COLO829 (cell line): ENCODE measurements at places on chromosomes 11 and 22.
A peak's percentile ranks its signal among the peaks of the same experiment; 100 is the strongest.

GRCh38 chr11:30914143-30914762, 328.1 kb upstream of the MPPED2 start:
- peak; percentile 65 for DNase-seq

- peak; percentile 51 for DNase-seq
Measured at GRCh38 chr11:3022300-3022967, 30.3 kb upstream of the NAP1L4 start.

GRCh38 chr11:68835328-68835727, 6.4 kb downstream of the CPT1A start:
- no peak for DNase-seq

DNA sequence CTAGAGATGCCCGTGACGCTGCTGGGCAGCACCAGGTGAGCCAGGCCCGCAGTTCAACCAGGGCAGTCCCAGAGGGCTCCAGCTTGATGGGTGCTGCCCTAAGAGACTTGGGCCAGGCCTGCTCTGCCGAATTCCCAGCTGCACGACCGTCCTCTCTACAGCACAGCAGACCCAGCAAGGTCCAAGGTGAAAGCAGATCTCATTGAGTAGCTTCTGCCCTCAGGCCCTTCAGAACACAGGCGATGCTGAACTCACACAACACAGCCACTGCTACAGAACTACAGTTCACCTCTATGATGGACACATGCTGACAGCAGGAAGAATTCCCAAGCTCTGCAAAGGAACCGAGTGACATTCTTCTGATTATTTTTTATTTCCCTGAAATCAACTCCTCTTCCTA, 81.6 kb downstream of the MICAL3 start:
- DNase-seq, result no peak

DNA sequence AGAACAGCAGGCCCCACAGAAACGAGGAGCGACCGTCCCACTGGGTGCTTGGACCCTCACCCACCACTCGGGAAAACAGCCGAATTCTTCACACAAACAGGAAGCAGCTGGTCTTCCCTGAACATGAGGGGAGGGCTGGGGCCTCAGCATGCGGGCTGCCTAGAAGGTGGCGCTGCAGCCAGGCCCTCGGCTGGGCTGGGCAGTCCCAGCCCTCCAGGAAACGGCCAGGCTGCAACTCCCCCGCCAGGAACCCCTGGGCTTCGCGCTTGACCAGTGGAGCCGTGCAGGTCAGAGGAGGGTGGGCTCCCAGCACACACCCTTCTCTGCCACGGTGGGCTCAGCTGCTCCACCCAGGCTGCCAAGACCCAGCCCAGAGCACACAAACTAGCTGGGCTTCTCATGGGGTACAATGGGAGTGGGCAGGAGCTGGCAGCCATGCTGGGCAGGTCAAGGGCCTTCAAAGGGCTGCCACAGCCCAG, 29.6 kb downstream of the IGF2 start:
- DNase-seq, result no peak

- DNase-seq, result no peak
Measured at GRCh38 chr11:122556605-122557004, 98.9 kb upstream of the UBASH3B start.

- no peak for DNase-seq
Measured at GRCh38 chr22:23467721-23468294, 112.3 kb downstream of the IGLL1 start.

- peak; percentile 31 for DNase-seq
Measured at GRCh38 chr22:48535868-48536540, 1291.7 kb downstream of the BRD1 start.

DNA sequence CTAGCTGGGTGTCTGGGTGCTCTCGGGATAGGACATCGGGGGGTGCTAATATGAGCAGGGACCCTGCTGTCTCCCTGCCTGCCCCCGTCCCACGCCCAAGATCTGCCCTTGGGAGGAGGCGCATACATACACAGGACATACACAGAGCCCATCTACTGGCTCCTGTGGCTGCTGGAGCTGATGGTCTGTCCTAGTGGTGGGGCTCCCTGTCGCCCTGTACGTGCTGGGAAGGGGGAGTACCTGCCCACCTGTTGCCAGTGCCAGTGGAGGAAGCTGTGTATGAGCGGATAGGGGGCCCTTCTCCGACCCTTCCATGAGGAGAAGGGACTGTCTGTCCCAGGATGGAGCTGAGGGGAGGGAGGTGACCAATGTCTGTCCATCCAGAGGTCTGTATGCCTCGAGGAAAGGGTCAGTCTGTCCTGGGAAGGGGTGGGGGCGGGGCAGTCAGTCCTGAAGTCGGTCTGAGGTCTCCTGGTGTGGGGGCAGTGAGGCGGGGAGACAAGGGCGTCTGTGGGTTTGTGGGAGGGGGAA, 952 bp downstream of the TBC1D10A start:
- DNase-seq, result no peak

GRCh38 chr11:44198146-44198724, 102.8 kb downstream of the EXT2 start:
- DNase-seq, result no peak

DNA sequence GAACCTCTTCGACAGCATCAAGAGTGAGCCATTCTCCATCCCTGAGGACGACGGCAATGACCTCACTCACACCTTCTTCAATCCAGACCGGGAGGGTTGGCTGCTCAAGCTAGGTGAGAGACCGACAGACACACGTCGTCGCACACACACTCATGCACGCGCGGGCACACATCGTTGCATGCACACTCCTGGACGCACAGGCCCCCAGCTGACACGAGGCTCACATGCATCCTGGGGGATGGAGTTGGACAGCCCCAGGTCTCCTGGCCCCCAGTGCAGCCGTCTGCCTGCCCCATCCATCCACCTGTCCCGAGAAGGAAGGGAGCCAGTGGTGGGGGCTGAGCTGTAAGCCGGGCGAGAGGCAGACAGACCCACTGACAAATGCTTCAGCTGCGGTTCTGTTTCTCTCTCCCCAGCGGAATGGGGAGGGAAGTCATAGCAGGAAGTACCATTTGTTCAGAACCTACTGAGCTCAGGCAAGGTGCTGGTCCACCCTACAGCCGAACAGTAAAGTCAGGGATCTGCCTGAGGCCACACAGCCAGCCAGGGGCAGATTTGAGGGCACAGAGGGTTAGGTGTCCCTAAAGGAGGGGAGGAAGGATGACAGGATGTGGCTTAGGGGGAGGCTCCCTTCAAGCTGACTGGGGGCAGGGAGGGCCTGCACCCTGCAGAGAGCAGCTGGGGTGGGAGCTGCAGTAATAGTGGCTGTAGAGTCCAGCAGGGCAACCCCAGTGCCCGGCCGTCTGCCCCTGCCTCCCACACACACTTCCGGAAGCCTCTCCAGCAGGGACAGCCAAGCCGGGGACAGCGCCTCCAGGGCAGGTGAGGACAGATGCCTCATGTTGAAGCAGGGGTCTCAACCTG, 27.1 kb downstream of the CYTH4 start:
- DNase-seq, result peak; percentile 33

DNA sequence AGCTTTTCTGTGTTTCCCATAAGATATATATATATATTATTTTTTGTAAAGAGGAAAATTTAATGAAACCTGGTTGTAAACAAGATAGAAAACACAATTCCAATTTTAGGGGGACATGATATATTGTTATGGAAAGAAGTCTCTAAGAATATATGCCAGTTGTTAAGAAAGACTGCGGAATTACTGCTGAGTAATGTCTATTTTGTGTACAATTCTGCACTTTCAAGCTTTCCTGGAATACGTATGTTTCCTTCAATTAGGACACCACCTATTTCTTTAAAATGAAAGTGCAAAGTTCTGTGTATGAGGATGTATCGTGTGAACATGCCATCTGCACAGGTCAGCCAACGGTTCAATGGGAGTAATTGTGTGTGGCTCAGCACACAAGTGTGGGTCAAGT, 760.2 kb downstream of the BRD1 start:
- no peak for DNase-seq

GRCh38 chr22:39808081-39808480, 85.5 kb downstream of the ENTHD1 start:
- no peak for DNase-seq

DNA sequence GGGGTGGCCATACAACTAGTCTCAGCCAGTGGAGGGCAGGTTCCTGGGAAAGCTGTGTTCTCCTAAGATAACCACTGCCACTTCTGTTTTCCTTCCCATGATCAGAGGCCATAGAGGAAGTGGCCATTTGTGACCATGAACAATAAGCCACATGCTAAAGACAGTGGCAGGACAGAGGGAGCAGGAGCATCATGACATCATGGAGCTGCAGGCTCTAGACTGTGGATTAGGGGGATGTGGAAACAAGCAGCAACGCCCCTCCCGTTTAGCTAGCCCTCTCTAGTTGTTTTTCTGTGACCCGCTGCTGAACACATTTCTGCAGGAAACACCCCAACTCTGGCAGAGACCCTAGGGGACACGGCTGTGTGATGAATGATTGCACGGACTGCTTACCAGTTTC, 195.0 kb upstream of the NECTIN1 start:
- DNase-seq, result no peak

- no peak for DNase-seq
Measured at GRCh38 chr22:50233223-50233622, 11.6 kb downstream of the TUBGCP6 start.

- no peak for DNase-seq
Measured at GRCh38 chr11:86117001-86117711, 48.3 kb upstream of the PICALM start.

DNA sequence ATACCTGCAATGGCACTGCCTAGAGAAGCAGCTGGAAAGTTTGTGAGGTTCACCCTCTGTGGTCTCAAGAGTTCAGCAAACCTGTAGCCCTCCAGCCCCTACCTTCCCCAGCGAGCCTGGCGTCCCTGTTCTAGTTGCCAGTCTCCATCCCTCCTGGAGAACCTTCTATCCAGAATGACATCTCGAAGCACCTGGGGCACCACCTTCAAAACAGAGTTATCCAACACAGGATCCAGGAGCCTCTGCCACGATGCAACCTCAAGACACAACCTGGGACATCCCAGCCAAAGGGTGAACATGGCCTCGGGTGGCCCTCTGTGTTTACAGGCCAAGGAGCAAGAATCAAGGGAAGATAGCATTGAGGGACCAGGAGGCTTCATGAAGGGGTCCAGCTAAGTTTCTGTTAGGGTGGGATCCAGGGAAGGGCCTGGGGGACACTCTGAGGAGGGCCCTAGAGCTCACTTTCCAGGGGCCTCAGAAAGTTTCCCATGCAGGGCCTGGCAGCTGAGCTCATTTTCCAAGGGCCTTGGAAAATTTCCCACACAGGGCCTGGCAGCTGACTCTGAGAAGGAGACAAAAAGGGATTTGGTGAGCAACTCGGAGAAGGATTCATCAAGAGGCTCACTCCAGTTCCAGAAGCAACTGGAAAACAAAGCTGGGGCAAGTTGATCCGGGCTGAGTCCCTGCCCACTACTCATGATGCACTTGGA, 36.9 kb upstream of the SYT13 start:
- no peak for DNase-seq

DNA sequence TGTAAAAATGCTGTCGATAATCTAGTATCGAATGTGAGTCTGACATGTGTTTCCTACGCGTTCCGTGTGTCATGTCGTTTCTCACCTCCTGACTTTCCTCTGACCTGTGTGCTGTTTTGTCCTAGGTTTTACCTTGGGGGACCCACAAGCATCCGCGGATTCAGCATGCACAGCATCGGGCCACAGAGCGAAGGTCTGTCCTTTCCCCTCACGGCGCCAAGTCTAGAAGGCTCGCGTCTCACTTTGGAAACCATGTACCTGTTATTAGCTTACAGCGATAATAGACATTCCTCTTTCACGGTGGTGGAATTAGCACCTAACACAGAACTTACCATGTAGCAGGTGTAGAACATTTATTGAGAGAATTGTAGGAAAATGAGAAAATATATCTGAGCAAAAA, 28.6 kb downstream of the SAMM50 start:
- no peak for DNase-seq

- DNase-seq, result no peak
Measured at GRCh38 chr11:58301576-58301975, 33.5 kb upstream of the OR10W1 start.

- no peak for DNase-seq
Measured at GRCh38 chr22:38569181-38569971, 607 bp downstream of the DMC1 start.

GRCh38 chr22:45164270-45165088, 754 bp downstream of the NUP50 start:
- DNase-seq, result no peak

GRCh38 chr11:117064275-117064674, 34.0 kb downstream of the SIK3 start:
- peak; percentile 18 for DNase-seq

GRCh38 chr22:43007519-43008102, 7.3 kb downstream of the PACSIN2 start:
- no peak for DNase-seq

DNA sequence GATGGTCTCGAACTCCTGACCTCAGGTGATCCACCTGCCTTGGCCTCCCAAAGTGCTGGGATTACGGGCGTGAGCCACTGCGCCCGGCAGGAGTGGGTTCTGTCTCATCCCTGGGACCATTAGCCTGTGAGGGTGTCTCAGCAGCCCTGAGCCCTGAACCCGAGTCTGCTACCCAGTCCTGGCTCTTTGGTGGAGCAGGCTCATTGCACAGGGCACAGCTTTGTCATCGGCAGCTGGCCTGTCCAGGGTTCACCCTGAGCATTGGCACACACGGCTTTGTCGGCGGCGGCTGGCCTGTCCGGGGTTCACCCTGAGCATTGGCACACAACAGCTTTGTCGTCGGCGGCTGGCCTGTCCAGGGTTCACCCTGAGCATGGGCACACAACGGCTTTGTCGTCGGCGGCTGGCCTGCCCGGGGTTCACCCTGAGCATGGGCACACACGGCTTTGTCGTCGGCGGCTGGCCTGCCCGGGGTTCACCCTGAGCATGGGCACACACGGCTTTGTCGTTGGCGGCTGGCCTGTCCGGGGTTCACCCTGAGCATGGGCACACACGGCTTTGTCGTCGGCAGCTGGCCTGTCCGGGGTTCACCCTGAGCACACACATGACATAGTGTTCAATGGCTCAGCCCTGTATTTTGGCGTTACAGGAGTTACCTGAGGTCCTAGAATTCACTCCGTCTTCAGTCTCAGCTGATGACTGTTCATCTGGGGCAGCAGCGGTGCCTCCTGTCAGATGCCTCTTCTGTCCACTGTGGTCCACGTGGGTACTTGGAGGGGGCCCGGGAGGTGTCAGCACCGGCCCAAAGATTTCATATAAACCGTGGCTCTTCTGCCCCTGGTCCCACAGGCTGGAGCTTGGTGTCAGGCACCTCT, 1082.5 kb downstream of the BRD1 start:
- DNase-seq, result no peak

DNA sequence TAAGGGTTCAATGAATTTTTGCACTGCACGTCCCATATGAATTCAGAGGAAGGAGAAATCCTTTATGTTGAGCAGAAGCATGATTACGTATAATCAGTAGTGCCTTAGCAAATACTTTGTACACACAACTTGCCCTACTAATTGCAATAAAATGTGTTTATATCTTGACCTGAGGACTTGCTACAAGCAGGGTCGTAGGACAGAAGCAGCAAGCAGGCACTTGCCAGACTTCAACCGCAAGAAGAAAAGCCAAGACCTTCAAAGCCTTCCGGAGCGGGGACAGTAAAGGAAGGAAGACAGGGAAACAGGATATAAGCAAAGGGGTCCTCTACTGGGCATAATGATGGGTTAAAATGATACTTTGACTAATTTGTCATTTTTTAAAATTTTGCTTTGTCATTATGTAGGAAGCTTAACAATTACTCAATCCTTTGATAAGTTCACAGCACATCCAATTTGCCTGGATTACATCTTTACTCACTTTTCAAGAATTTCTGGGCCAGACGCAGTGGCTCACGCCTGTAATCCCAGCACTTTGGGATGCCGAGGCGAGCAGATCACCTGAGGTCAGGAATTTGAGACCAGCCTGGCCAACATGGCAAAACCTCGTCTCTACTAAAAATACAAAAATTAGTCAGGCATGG, 23.2 kb upstream of the UBASH3B start:
- DNase-seq, result no peak
